ENCODE measurements at places on chromosomes 4 and X.

- no peak for DNase-seq
These were observed 75.3 kb downstream of the HMGB2 start for GRCh38 chr4:173258866-173259265.

GRCh38 chr4:41466249-41466648 is 71.7 kb upstream of the LIMCH1 start:
- no peak for DNase-seq

GRCh38 chr4:74651198-74651597 is 143.1 kb downstream of the BTC start:
- no peak for DNase-seq

GRCh38 chr4:113732967-113733527 is 28.5 kb downstream of the CAMK2D start:
- no peak for DNase-seq

- DNase-seq = no peak
These were observed 393.5 kb downstream of the GPM6A start for GRCh38 chr4:175418516-175418915.

GRCh38 chrX:38236901-38237615 is 16.4 kb upstream of the SRPX start:
- no peak for DNase-seq

- no peak for DNase-seq
These were observed 2.4 kb upstream of the SLIT2 start for GRCh38 chr4:20249333-20249732.

Measured in activated T-cell treated with anti-CD3 and anti-CD28 coated beads, Interleukin-2, amount 50 U/mL, for 24 hours (primary cell).